NCI-H1092 (cell line): ENCODE measurements at places on chromosomes 11 and 22.

GRCh38 chr11:26084313-26084712, 247.6 kb upstream of the ANO3 start:
- DNase-seq = no peak

- DNase-seq = no peak
These were observed 17.0 kb downstream of the LAYN start for GRCh38 chr11:111557425-111558111.

GRCh38 chr11:116339306-116340098, 433.3 kb downstream of the BUD13 start:
- DNase-seq = no peak

DNA sequence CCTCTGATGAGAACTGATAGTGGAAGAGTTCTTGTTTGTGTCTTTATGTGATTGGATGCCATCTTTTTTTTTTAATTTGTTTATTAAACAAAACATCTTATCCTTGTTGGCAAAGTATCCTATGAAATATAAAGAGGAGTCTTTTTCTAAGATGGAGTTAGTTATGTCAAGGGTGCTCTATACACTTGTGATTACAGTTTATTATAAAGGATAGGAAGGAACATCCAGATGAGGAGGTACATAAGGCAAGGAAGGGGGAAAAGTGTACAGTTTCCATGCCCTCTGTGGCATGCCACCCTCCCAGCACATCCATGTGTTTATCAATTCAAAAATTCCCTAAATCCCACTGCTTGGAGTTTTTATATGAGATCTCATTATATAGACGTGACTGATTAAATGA, 7.4 kb upstream of the RBMXL2 start:
- DNase-seq = no peak

GRCh38 chr11:269146-269890, 8.9 kb upstream of the NLRP6 start:
- no peak for DNase-seq

DNA sequence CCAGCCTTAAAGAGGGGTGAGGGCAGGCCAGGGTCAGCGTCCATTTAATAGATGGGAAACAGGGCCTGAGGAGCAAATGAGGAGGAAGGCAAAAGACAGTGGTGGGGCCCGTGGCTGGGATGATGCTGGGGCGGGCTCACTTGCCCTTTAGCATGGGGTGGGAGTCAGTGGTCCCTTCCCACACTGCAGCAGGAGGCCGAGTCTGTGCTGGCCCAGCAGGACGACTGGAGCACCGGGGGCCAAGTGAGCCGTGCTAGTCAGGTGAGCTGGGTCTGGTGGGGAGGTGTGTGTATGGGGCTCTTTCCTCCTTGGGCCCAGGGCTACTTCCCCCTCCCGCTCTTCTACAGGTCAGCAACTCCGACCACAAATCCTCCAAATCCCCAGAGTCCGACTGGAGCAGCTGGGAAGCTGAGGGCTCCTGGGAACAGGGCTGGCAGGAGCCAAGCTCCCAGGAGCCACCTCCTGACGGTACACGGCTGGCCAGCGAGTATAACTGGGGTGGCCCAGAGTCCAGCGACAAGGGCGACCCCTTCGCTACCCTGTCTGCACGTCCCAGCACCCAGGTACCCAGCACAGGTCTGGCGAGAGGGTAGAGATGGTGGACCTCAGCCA, 12.8 kb downstream of the SCYL1 start:
- DNase-seq = no peak

DNA sequence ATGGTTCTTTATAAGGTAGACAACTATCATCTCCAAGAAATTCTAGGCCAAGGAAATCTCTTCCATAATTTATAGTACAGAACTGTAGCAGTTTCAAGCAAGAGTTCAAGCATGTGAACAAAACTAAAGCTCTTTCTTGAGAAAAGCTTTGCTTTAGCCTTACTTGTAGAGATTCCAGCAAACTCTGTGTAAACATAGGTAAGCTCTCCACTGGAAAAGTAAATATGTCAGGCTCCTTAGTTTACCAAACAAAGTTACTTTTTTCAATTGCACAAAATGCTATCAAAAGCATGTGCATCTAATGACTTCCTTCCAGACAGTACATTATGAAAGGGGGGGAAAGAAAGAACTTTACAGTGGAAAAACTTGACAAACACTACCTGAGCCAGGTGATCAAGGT, 125.0 kb downstream of the SIK3 start:
- no peak for DNase-seq

- DNase-seq = no peak
These were observed 1.1 kb upstream of the CHRM4 start for GRCh38 chr11:46392421-46393230.

DNA sequence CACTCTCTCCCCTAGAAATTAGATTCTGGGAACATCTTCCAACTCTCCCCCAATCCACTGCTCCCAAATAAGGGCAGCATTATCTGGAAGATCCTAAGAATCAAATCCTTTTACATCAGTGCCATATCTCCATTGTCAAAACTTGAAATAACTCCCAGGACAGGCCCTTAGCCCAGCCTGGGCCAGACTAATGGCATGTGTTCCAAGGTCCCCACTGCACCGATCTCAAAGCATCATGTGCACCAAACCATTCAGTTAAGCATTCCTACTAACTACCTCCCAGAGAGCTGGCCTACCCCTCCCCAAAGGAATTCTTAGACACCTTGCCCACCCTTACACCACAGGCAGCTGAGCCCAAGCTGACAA, 44.2 kb upstream of the POU2AF1 start:
- DNase-seq = no peak

DNA sequence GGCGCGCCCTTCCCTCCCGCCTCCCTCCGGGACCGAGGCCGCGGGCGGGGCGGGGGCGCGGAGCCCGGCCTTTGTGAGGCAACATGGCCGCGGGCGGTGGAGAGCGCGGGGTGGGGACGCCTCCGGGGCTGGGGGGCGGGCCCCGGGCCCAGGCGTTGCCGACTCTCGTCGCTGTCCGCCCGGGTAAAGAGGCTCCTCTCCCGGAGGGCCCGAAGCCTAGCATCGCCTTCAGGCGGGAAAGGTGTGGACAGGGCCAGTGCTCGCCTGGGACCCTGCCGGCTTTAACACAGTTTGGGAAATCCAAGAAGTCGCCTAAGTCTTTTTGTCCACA, 369 bp downstream of the DGCR8 start:
- DNase-seq = peak; percentile 48

DNA sequence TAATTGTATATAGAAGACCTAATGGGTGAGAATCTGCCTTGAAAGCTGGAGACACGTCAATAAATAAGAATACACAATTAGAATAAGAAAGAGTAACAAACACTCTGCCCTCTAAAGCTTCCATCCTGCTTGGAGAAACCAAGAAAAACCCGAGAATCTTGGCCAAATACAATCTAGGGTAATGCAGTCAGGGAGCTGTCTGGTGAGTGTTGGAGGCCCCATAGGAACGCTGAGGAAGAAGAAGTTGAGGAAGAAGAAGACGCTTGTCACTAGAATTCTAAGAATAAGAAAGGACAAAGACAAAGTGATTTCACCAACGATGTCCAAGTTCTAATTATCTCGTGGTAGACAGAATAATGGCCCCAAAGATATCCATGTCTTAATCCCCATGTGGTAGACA, 4485.9 kb upstream of the OR11H1 start:
- DNase-seq = no peak

GRCh38 chr11:95065336-95065735, 1.4 kb upstream of the SRSF8 start:
- no peak for DNase-seq

DNA sequence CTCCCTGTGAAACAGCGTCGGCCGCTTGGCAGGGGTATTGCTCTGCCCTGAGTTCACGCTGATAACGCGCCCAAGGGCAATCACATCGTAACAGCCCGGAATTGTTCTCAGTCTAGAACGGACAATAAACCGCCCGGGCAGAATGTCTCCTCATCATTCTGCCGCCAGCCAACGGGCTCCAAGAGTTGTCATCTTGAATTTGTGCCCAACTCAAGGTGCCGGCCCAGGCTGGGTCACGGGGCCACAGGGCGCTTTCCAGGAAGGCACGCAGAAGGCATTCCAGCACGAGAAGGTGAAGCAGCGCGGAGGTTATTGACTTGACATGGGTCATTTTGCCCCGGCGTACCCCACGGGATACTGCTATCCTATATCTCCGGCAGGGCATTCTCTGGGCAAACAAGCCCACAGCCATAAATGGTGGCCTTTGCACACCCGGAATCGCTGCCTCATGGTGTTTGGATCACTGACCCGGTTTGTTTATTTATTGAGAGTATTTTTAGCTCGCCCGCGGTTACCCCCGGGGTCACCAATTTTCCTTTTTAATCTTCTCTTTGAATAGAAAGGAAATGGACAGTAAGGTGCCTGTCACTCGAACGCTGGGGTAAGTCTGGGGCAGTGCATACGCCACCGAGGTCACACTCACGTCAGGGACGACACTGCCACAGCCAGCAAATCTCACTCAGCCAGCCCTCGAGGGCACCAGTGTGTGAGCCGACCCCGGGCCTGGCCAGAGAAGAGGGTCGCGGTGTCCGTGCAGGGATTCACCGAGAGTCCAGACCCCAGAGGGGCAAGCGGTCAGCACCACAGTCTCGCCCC, 72.4 kb upstream of the FGF3 start:
- no peak for DNase-seq

- DNase-seq = no peak
These were observed at the start of gene WBP2NL for GRCh38 chr22:41998361-41999261. Gene WBP2NL, plus strand, starts transcription at chr22:41998788. Its CDS starts 31 bp downstream, at chr22:41998819.

DNA sequence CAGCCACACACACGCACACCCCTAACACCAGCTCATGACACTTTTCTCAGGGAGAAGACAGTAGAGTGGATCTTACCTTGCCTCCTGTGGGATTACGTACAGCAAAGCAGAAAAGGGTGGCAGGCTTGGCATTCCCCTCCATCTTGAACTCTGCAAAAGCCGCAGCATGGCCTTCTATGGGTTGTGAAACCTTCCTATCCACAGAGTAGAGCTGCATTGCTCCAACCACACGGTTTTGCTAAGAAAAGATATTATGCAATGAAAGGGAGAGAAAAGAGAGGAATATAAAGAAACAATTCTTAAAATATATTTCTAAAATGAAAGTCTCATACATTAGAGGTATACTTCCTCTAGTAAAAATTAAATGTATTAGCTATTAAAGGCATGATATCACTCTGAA, 48.8 kb downstream of the CLTCL1 start:
- no peak for DNase-seq

- no peak for DNase-seq
These were observed 136.8 kb downstream of the NXPE2 start for GRCh38 chr11:114815176-114815575.

DNA sequence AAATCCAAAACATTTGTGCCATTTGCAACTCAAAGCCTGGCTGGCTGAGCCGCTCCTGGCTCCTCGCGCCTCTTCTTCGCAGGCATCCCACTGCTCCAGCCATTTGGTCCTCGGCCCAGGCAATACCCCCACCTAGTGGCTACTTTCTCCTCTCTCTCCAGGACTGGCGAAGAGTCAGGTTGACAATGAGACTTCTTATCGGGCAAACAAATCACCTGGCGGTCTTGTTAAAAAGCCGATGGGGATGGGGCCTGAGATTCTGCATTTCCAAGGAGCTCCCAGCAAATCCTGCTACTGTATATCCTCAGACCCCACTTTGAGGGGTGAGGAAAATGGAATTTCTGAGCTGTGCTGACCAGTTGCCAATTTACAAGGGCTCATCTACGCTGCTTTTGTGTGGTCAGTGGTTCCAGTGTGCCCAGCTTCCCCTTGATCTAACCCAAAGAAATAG, 89.0 kb downstream of the ISX start:
- peak; percentile 46 for DNase-seq

DNA sequence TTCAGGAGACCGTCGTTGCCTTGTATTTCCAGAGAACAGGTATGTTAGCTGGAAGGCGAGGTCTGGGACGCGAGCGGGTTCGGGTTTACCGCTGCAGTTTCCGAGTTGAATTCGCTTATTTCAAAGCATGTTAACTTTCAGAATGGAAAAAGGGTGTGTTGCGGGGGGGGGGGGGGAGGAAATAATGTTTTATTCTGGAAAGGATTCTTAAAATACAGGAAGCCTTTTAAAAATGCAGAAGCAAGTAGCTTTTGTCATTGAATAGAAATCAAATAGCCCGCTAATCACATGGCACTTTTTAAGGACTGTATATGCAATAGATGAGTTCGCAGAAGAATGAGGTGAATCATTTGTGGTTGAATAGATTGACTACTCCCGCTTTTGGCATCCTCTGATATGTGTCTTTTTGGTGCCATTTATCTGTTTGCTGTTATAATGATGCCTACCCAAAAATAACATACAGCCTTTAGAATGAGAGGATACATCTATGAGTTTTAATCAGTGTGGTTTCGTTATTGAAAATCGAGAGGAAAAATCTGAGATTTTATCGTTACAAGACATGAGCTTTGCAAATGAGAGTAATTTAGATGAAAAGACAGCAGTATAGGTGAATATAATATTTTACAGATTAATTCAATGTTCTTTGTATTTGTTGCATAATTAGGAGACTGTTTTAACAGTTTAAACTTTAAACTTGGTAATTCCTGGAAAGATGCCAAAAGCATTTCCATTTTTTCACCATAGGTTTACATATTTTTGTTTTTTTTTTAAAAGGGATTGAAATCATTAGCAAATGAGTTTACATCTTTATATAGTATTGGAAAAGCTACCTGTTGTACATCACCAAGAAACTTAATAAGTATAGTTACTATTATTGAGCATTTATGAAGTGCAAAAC, 1.7 kb downstream of the PDE3B start:
- DNase-seq = no peak

- no peak for DNase-seq
These were observed 892.3 kb upstream of the CHORDC1 start for GRCh38 chr11:91115116-91115515.

- DNase-seq = no peak
These were observed 18.2 kb downstream of the RFPL3 start for GRCh38 chr22:32375678-32376450.

- DNase-seq = no peak
These were observed 327.0 kb downstream of the DYNC2H1 start for GRCh38 chr11:103436131-103436770.

- DNase-seq = peak; percentile 16
These were observed 111.9 kb downstream of the EHF start for GRCh38 chr11:34732831-34733230.

DNA sequence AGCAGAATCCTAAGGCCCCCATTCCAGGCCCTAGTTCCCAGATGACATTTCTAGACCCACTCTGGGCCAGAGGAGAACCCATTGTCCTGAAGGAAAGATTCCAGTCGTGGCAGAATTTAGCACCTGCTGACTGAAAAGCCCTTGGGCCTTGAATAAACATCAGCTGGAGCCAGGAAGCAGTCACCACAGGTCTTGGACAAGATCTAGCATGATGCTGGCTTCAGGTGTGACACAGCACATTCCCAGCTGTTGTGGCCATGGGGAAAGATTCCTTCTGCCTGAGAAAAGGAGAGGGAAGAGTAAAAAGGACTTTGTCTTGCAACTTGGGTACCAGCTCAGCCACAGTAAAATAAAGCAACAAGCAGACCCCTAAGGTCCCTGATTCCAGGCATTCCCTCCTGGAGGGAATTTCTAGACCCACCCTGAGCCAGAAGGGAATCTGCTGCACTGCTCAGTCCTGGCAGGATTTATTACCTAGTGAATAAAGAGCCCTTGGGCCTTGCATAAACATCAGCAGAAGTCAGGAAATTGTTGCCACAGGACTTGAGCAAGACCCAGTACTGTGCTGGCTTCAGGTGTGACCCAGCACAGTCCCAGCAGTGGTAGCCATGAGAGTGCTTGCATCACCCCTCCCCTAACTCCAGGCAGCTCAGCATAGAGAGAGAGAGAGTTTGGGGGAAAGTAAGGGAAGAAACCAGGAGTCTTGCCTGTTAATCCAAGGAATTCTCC, 42.5 kb upstream of the PAMR1 start:
- DNase-seq = no peak

GRCh38 chr22:41568811-41569210, 8.0 kb downstream of the CSDC2 start:
- DNase-seq = no peak
